ENCODE measurements at places on chromosomes 3 and 15.

DNA sequence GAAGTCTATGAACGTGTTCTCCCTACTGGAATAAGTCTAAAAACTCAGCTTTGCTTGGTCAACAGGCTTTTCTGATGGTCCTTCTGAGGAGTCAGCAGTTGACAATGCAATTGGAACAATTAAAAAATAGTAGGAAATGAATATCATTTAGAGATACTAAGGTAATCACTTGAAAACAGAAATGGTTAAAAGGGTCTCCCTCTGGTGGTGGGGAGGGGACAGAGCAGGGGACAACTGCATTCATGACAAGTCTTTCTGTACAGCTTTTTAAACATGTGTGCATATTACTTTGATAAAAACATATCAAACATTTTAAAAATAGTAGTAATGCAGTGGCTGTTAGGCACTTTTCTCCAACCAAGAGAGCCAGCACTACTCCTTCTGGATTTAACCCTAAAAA is 119.9 kb upstream of the FHIT start:
- no peak for DNase-seq

GRCh38 chr3:12445523-12446240 is 38.6 kb upstream of the TSEN2 start:
- DNase-seq, result no peak

DNA sequence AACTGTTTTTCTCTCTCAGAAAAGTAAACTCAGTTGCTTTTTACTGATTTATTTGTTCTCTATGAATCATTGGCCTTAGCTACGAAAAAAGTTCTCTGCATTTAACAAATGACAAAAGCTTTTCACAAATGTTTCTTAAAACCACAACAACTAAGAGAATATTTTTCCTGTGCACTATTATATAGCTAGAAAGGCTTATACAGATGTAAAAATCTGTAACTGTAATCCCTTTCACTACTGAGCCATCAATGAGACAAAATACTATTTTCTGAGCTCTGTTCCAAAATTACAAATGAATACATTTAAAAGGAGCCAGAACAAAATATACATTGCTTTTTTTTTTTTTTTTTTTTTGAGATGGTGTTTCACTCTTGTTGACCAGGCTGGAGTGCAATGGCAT is 45.6 kb upstream of the PYGO1 start:
- no peak for DNase-seq

GRCh38 chr3:60448696-60449095 is 802.6 kb downstream of the FHIT start:
- DNase-seq, result no peak

DNA sequence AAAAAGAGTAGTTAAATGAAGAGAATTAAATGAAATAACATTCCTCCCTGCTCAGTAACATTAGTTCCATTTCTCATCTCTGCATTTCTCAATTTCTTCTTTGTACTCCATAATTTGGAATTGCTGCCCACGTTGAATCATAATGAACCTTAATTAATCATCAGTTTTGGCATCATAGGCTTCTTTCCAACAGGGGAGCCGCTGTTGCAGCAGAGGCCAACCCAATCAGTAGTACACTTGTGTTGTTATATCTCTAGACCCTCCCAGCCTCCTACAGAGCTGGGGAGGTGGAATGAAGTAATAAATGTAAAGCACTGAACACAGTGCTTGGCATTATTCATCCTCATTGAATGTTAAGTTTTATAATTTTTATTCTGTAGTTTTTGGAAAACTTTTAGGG is 240.7 kb downstream of the CHST2 start:
- DNase-seq, result no peak

DNA sequence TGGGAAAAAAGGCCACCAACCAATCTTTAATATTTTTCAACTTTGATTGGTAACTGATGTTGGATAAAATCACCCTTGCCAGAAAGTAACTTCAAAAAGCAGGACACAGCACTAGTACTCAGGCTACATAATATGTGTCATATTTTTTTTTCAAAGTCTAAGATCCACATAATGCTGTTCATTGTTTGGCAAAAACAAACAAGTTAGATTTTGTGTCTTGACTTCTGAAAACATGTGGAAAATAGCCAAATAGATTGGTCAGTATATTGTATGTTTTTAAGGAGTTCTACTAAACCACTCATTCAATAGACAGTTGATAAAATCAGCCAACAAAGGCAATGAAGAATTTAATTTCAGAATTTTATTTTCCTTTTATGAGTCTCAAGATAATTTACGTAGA is 111.7 kb upstream of the CCDC54 start:
- no peak for DNase-seq

GRCh38 chr3:129505341-129505740 is 23.1 kb upstream of the RHO start:
- DNase-seq, result no peak

- no peak for DNase-seq
Observed at GRCh38 chr3:7075117-7075516, 214.2 kb downstream of the GRM7 start.

- no peak for DNase-seq
Observed at GRCh38 chr15:92906563-92907081, 6.5 kb downstream of the CHD2 start.

- no peak for DNase-seq
Observed at GRCh38 chr3:43874290-43874689, 183.6 kb downstream of the ABHD5 start.

DNA sequence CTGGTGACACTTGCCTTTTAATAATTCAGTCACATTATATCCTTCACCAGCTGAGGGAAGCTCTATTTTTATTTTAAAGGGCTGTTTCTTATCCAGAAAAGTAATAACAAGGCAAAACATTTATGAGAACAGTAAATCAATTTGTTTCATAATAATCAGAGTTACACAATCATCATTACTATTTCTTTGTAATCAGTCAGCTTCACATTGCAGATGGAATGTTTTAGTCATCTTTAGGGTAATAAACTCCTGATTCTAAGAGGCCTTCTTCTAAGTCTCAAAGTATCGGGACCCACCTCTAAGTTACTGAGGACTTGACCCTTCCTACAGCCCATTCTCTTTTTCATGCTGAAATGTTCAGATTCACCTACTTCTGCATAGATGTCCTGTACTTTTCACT is 298.3 kb upstream of the TGFBR2 start:
- DNase-seq, result no peak

GRCh38 chr3:175397372-175397771 is 538.2 kb downstream of the NAALADL2 start:
- no peak for DNase-seq

- no peak for DNase-seq
Observed at GRCh38 chr3:70833239-70833960, 521.0 kb upstream of the MDFIC2 start.

DNA sequence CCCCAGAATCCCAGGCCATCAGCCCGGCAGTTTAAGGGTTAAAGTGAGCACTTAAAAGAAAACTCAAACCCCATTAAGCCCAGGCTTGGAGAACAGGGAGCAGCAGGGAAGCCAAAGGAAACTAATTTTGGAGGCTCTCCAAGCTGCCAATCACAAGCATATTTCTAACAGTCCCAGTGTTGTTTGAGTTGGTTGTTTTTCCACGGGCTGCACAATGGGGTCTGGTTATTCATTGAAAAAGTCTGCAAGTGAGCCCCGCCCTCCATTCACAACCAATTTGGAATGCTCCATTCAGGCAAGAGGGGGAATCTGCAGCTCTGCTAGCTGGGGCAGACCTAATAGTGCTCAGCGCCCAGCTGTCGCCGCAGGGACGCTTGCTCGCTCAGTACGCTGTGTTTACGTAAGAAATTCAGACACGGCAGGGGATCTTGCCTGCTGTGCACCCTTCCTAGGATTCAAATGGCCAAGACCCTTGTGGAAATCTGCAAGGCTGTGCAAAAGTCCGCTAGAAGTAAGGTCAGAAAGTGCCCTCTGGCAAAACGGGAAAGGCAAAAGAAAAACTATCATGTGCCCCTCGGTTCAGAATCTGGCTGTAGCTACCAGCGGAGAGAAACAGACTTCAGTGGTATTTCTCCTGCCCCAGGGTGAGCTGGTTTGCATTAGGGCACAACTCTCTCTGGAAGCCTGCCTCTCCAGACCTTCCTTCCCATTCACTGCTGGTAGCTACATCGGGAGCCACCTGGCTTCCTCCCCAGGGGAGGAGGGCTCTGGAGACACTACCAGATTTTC is 11.0 kb downstream of the ETV5 start:
- no peak for DNase-seq

DNA sequence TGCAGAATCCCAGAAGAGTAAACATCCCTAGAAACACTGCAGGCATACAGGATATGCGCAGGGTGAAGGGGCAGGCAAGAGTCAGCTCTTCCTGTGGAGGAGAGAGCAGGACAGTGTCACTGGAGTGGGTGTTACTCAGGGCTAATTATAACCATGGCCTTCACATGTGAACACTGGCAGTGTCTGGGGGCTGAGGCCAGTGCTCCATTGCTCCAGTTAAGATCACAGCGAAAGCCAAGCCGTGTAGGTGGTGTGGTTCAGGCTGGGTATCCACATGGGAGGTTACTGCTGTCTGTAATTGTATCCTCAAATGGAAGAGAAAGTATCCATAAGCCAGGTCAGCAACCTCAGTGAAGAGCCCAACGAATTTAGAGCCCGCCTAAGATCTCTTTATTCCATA is 84.6 kb downstream of the MESD start:
- DNase-seq, result no peak

DNA sequence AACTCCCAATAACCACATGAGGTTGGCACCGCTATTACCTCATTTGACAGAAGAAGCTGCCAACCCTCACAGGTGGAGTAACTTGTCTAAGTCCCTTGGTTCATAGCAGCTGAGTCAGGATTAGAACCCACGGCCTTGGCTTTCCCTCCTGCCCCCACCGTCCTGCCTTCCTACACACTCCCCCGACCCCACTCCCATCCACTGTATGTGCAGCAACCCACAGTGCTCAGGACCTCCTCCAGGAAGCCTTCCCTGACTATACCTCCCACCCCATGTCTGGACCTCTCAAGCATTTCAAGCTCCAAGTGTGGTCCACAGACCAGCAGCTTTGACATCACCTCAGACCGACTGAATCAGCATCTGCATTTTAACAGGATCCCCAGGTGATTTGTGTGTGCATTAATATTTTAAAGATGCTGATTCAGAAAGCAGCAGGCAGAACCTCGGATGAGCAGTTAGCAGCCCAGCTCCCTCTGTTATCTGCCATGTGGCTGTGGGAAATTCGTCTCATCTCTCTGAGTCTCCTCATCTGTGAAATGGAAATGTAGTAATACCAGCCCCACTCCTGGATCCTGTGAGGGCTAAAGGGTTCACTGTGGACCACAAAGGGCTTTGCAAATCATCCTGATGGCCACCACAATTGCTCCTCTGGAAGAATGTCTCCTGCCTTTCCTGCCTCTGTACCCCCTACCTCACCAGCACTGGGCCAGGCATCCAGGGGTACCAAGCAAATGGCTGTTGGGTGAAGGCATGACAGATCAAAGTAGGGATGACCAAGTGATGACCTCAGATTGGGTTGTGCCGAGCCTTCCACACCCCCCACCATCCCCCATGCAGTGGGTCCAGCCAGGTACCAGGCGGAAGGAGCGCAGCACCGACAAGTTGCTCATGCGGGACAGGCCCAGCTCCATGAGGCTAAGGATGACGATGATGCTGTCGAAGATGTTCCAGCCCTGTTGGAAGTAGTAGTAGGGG is 62.7 kb downstream of the SCN5A start:
- no peak for DNase-seq

DNA sequence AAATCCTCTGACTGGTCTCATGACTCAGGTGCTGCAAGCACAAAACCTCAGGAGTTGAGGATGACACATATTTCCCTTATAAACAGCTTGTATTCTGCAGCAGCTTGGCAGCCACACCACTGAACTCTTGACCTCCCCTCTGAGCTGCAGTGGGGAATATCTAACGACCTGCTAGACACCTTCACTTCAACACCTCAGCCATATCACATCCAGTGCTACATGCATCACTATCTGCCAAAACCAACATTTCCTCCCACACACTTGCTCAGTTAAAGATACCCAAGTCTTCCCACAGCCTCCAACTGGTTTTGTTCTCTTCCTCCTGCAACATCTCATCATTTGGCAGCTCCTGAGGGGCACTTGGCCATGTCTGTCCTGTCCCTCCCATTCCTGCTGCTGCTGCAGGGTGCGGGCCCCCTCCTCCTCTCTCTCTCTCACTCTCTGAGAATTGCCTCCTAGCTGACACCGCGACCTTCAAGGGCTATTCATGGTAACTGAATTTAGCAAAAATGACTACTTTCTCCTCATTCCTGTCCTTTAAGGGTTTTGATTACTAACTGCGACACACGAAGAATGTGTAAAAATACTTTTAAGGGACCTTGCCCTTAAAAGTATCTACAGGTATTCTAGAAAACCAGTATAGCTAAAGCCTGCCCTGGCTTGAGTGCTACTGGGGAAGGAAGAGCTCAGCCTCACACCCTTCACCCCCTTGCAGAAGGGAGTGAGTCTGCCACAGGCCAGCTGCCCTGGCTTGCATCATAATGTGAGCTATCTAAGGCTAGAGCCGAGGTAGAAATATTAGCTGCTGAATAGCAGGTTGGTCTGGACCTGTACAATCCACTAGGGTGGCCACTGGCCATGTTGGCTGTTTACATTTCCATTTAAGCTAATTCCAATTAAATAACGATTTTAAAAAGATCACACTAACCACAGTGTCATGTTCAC is 5.0 kb upstream of the CCR9 start:
- no peak for DNase-seq

DNA sequence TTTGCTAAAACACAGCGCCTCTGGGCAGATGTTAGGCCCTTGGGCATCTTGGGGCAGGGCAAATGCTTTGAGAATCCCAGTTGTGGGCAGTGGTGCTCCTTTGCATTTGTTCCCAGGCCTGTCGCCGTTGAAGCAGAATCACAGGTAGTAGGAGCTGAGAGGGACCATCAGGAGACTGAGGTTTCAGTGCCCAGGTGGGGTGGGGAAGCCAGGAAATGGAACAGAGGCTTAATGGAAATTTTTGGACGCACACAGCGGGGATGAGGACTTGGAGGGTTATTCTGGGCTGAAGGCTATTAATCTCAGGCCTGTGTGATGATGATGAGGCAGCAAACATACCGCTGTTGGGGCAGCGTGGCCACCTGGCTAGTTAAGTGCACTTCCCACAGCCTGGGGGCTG is 99.5 kb downstream of the SV2B start:
- no peak for DNase-seq

DNA sequence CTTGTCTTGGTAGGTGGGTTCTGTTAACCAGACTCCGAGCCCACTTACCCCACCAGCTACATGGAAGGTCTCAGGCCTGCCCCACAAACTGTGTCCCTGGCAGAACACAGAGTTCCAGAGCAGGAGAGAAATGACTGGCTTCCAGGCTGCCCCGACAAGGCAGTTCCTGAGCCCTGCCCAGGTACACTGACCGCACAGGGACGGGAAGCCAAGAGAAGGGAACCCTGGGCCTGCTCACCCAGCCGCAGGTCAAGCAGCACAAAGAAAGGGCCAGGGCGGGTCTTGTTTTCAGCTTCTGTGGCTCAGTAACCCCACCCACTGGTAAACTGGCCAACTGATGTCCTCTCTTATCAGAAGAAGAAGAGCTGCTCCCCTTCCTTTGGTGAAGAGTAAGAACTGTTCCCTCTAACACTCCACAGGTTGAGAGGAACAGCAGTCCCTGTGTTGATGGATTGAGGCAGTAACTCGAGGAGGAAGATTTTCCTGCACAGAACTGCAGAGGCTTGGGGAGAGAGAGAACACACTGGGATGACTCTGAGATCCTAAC is 68.4 kb downstream of the CRTC3 start:
- DNase-seq, result peak; percentile 4

GRCh38 chr15:58525991-58526421 is 94.2 kb downstream of the LIPC start:
- no peak for DNase-seq

Data from esophagus squamous epithelium (tissue), 5 donors.